ENCODE measurements at places on chromosomes 11 and 22.

DNA sequence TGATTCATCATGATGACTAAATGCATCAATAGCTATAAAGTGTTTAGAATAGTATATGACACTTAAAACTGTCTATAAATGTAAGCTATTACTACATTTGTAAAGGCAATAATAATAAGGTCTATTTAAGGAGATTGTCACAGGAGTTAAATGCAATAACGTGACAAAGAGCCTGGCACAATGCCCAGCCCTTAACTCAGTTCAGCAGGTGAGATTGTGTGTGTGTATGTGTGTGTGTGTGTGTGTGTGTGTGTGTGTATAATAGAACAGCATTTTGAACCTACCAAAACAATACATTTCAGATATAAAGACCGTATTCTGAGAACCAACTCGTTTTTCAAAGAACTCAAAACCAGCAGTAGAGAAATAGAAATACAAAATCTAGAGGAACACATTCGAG, 177.5 kb downstream of the MYO18B start:
- DNase-seq, result peak; percentile 91

GRCh38 chr11:106990331-106990730, 27.9 kb downstream of the GUCY1A2 start:
- DNase-seq, result no peak

- DNase-seq, result no peak
These were observed 38.5 kb upstream of the SUSD2 start for GRCh38 chr22:24142831-24143230.

DNA sequence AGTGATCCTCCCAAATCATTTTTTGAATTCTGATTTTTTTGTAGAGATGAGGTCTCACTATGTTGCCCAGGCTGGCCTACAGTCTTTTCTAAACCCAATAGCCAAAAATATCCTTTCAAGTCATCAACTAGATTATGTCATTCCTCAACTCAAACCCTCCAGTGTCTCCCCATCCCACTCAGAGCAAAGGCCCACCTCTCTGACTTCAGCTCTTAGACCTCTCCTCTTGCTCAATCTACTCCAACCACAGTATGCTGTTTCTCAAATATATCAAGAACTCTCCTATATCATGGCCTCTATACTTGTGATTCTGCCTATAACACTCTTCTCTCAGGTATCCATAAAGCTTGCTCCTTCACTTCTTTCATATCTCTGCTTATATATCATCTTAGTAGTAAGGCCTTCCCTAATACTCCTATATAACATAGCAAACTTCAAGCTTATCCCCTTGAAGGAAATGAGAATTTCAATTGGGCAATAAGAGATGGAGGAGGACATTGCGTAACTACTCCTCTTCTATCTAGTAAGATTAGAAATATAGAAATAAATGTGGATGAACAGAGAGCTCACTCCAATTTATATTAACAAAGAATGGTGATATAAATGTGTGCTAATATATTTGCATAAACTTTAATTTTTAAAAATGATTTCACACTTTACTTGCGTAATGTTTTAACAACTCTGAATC, 24.5 kb downstream of the DLG2 start:
- no peak for DNase-seq

- DNase-seq, result no peak
These were observed 619.0 kb downstream of the OPCML start for GRCh38 chr11:132913295-132913694.

DNA sequence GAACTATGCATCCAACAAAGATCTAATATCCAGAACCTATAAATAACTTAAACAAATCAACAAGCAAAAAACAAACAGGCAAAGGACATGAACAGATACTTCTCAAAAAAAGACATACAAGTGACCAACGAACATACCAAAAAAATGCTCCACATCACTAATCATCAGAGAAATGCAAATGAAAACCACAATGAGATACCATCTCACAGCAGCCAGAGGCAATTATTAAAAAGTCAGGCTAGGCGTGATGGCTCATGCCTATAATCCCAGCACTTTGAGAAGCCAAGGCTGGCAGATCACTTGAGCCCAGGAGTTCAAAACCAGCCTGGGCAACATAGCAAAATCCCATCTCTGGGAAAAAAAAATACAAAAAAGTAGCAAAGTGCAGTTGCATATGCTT, 10.7 kb downstream of the SAA4 start:
- no peak for DNase-seq
